ENCODE measurements at places on chromosomes 11 and 22.

DNA sequence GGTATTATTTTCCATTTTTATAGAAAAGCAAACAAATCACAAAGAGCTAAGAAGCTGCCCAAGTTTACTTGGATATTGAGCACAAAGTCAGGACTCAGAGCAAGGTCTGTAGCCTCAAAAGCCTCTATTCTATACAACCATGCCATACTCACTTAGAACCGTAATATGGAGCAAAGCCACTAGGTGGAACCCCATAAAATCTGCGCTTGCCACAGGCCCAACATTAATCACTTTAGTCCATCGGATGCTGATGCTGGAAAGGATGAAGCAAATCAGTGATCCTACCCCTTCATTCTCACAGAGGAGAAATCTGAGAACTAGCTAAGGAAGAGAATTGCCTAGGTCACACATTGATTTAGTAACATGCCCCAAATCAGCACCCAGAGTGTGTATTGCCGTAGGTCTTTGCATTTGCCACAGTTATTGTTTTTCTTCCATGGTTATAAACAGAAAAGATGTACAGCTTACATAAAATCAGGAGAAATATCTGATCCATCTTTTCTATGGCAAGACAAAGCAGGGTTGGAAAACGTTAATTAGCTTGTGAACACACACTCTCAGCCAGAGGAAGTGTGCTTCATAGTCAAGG is 56.7 kb upstream of the RAB38 start:
- DNase-seq, result no peak

- DNase-seq, result no peak
These were observed 43.1 kb downstream of the ARL14EP start for GRCh38 chr11:30365793-30366517.

DNA sequence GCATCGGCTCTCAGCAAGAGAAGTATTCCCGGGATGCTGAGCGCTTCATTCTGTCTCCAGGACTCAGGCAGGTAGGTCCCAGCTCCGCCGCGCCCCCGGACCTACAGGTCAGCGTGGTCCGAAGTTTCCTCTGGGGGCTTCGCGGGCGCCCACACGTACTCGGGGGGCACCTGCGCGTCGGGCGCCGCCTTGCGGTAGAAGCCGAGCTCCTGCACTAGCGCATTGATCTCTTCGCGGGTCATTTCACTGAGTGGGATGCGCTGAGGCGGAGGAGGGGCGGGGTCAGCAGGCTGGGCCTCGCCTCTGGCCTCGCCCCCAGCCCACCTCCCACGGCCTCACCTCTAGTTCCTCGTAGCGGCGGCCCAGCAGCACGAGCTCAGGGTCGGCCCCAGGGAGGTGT is 2.5 kb downstream of the SELENOM start:
- peak; percentile 19 for DNase-seq

DNA sequence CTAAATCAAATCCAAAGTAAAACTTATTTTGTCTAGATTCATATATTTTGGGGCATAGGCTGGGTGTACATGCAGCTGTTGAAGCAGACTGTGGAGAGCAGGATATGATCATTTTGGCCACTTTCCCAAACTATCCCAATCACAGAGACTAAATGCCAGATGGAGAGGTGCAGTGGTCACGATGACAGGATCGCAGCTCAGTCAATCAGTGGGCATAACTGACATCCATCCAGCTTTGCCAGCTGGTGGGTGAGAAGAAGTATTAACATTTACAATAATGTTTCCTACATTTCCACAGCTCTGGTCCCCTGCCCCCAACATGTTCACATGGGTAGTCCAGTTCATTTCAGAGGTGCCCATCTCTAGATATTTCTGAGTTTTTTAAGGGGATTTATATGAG is 255.5 kb upstream of the SESN3 start:
- DNase-seq, result no peak

DNA sequence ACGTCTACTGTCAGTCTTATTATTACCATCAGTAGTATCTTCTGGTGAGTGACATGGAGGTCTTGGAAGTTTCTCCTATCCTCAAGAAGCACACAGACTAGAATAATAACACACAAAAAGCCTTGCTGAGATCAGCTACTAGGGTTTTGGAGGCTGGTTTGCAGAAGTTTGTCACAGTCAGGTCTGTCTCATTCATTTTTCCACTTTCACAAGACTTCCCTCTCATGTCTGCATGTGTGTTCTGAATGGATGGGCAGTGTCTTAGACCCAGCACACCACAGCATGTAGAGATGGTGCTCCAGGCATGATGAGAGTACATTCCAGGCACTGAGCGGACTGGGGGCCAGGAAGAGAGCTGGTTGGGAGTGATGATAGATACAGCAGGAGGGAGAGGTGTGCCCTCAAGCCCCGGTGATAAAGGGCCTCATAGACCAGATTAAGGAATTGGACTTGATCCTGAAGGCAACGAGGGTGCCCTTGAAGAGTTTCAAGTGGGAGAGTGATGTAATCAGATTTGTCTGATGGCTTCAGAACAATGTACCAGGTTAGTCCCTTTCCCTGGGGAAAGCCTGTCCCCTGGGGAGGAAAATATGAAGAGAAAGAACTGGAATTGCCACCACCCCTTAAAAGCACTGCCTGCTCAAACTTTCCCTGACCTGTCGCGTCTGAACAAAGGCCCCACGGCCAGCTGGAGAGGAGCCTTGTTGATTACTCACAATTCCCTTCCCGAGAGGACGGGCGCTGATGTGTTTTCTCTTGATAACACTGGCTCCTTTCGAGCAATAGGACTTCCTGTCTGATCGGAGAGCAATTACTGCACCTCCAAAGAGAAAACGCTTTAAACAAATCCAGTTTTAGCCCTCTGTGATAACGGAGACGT is 45.1 kb upstream of the LMO2 start:
- DNase-seq, result no peak

DNA sequence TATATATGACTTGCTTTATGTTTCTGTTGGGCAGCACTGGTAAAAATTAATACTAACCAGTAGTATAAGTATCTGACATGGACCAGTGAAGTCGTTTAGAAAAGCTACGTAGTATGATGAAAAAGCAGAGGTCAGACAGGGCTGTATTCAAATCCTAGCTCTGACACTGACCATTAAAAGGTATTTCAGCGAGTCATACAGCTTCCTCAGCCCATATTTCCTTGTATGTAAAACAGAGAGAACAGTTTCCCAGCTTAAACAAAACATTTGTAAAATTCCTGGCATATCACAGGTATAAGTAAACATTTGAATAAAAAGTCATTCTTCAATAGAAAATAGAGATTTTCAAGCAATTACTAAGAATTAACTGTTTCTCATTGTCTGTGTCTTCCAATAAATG is 4.2 kb downstream of the NOX4 start:
- DNase-seq, result no peak

- DNase-seq, result no peak
These were observed 39.5 kb downstream of the XRRA1 start for GRCh38 chr11:74909385-74909784.

Data from CD4-positive, alpha-beta memory T cell (primary cell).